ENCODE measurements at places on chromosomes 4 and X.

GRCh38 chrX:140817943-140818342 is 108.4 kb downstream of the LINC00632 start:
- no peak for DNase-seq

- no peak for DNase-seq
Measured at GRCh38 chr4:74098427-74098994, 484 bp downstream of the CXCL2 start.

DNA sequence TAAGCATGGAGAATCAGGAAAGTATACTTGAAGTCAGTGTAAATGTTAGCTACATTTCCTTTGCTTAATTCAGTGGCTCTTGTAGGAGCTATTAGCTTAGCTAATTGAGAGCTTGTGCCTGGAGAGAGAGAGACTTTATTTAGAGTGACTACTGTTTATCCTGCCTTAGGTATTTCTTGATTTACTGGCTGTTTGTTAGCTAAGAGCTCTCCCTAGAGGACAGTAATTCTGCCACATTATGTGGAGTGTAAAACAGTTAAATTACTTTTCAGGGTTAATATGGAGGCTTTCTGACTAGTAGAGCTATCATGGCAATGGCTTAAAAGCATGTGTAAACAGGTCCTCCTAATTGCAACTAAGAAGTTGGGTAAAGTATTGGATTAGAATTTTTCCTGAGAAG is 306.5 kb upstream of the TECRL start:
- no peak for DNase-seq

GRCh38 chrX:42804524-42804923 is 26.6 kb upstream of the PPP1R2C start:
- DNase-seq = no peak
